ENCODE measurements at places on chromosomes 12 and 14.

DNA sequence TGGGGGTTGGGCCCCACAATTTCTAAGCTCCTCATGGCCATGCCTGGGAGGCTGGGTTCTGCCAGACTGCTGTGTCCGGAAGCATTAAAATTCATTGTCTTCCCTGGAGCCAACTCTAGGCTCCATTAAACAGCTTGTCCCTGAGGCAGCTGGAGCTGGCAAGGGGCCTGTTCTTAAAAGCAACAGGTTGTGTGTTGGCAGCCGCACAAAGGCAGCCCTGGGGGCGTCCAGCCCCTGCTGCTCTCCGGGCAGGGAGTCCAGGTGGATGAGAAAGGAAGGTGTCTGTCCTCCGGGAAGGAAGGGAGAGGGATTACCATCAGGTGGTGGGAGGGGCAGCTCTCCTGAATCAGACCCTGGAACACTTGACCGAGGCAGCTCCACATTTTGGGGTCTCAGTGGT is 98.9 kb downstream of the CHST11 start:
- DNase-seq = no peak

- DNase-seq = no peak
These were observed 422.4 kb downstream of the RAD51B start for GRCh38 chr14:68241862-68242487.

- no peak for DNase-seq
These were observed 97.6 kb upstream of the FOXN3 start for GRCh38 chr14:89514601-89515000.

- DNase-seq = no peak
These were observed 123.1 kb upstream of the RASSF8 start for GRCh38 chr12:25835385-25835784.

DNA sequence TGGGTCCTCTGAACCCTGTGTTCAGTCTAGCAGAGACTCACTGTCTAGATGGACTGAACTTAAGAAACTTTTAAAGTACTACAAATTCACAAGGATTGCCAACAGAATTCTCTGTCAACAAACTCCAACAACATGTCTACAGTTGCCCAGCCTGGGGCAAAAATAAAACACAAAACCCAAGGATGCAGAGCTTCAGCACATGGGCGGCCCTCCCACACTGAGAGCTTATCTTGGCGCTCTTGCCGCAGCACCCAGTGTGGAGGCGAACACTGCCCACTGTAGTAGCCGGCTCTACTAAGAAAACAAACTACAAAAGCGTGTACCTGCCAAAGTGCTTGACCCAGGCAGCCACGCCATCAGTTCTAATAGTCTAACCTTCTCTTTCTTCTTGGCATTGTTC is 66.7 kb downstream of the PTPN21 start:
- no peak for DNase-seq

DNA sequence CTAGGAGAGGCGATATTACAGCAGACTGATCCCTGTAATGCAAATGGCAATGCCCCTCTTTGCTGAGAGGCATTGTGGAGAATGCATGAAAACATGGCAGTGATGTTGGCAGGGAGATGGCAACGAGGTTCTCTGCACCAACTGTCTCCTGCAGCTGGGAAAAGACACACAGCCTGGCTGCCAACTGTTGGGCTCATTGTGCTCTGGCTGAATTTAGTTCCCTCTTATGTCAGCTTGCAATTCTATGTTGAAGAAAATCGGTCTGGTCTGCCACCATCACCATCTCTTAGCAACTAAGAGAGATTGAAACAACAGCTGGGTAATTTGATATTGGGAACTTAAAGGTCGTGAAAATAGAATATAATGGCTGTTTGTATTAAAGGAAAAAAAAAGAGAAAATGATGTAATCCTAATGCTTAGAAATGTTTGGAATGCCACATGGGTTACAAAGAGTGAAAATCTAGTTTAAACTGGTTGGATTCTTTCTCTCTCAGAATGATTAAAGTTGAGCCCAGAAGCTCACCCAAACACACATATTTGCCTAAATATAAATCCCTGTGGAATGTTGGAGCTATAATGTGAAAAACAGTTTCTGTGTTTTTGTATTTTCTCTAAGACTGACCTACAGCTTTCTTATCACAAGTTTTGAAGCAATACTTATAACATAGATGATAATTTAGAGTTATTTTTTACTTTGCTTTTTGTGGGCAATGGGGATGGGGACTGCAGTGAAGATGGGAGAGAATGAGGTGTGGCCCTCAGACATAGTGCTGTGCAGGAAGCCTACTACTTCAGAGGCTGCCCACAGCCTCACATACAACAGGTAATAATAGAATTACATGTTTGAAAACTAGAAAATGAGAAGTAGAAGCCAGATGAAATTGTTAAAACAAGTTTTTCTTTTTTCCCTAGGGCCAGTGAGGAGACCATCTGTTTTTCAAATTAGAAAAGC is 143.7 kb downstream of the AKAP6 start:
- no peak for DNase-seq

DNA sequence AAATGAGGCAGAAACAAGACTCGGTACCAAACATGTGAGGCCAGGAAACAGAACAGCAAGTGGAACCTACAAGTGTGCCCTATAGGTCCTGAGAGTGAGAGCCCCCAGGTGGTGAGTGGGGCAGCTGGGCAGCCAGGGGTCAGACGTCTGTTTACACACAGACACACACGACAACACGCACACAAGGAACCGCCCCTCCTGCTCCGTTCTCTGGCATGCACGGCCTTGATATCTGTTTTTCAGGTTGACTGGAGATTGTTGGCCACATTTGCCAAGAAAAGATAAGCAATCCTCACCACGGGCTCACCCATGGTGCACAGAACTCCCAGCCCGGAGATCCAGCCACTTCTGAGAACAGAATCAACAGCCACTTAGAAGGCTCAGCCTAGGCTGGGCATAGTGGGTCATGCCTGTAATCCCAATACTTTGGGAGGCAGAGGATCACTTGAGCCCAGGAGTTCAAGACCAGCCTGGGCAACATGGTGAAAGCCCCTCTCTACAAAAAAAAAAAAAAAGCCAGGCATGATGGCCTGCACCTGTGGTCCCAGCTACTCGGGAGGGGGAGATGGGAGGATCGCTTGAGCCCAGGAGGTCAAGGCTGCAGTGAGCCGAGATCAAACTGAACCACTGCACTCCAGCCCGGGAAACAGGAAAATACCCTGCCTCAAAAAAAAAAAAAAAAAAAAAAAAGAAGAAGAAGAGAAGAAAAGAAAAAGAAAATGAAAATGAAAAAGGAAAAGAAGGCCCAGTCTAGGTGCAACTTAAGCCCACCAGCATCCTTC is 19.4 kb upstream of the EIF5 start:
- DNase-seq = no peak

GRCh38 chr12:50400104-50400637 is 514 bp upstream of the LARP4 start:
- no peak for DNase-seq

- DNase-seq = no peak
These were observed 5.8 kb upstream of the ITFG2 start for GRCh38 chr12:2806700-2807099.

GRCh38 chr14:69170839-69171238 is 17.9 kb upstream of the DCAF5 start:
- DNase-seq = no peak

GRCh38 chr14:92259613-92260357 is 63.2 kb upstream of the SLC24A4 start:
- no peak for DNase-seq

DNA sequence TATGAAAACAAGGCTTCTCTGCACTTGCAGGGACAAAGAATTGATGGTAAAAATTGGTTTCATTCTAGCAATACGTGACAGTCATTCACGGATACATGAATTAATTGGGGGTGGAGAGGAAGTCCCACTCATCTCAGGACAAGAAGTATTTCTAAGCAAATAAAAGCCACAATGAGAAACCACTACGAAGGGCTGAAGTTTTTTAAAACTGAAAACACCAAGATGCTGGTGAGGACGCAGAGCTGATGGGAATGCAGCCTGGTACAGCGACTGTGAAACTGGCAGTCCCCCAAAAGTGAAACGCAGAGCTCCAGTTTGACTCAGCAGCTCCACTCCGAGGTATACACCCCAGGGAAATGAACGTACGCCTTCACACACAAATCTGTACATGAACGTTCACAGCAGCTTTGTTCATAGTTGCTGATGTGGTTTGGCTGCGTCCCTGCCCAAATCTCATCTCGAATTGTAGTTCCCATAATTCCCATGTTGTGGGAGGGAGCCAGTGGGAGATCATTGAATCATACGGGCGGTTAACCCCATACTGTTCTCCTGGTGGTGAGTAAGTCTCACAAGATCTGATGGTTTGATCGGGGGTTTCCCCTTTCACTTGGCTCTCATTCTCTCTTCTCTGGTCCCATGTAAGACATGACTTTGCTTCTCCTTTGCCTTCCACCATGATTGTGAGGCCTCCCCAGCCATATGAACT is 89.0 kb downstream of the SCARB1 start:
- no peak for DNase-seq

- no peak for DNase-seq
These were observed 152.6 kb downstream of the PRKCH start for GRCh38 chr14:61474015-61474414.

- DNase-seq = no peak
These were observed 693 bp upstream of the RIMKLB start for GRCh38 chr12:8697120-8697475.

DNA sequence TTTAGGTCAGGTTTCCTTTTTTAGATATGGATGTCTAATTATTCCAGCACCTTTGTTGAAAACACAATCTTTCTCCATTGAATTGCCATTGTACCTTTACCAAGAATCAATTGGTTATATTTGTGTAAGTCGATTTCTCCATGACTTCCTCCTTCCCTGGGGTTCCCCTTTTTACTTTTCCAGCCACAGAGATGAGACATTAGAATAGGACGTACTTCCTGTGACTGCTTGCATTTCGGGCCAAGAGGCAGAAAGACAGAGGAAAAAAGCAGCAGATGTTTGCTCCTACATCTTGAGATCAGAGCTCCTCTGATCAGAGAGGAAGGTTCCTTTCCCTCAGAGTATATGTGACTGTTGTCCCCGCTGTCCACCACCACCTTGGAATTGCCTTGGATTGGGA is 453.7 kb upstream of the RGS6 start:
- no peak for DNase-seq

DNA sequence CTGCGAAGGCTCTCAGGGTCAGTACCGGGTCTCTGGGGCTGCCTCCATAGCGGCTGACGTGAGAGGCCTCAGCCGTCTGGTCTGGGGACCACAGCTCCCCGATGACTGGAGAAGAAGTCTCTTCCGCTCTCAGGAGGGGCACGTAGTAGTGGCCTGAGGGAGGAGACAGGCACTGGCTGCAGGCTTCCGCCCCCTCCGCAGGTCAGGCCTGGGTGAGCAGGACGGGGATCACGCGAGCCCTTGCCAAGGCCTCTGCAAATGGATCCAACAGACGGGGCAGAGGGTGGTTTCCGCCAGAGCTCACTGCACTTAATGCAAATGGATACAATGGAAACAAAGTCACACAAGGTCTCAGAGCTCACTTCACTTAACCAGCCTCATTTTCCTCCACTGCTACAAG is 24.7 kb downstream of the ANKLE2 start:
- no peak for DNase-seq

DNA sequence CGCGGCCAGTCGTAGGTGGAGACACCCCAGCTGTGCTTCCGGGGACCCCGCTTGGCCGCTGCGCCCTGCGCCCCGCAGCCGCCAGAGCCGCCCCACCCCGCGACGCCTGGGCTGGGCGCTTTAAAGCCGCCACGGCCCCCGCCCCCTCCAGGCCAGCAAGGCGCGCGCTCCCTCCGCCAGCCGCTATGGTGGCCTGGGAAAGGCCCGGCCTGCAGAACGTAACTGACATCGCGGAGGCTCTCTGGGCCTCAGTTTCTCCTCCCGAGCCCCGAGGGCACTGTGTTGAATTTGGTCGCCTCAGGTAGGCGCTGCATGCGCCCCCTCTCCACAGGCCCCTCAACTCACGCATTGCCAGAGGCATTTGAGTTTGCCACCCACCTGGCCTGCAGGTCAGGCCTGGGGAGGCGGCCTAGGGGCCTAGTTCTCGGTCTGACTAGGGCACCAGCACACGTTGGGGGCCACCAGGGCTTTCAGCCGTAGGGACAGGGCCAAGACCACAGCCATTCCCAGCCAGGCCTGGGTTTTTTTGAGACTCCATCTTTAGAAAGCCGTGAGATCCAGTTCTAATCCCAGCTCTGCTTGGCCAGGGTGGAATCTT is at the start of gene NGB:
Gene NGB (minus strand): TSS at position 94 of the 598 bp plus-strand sequence. CDS start 269 bp downstream, outside the sequence.
- no peak for DNase-seq

DNA sequence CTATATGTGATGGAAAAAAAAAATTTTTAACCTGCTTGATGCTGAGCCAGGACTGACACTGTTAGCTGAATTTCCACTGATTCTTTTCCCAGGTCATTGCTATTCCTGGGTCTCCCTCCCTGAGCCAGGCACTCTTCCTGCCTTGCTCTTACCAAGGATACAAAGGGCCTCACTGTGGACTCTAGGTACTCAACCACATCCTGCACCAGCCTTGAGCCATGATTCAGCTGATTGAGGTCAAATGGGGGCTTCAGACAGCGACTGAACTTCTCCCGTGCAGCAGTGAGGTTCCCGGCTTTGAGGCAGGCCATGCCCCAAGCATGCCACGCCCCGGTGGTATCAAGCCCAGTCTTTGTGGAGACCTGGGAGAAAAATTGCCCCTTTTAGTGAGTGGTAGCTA is 54.3 kb downstream of the ZFYVE26 start:
- no peak for DNase-seq

- DNase-seq = no peak
These were observed 667.5 kb upstream of the TMEM132C start for GRCh38 chr12:127599436-127599835.

DNA sequence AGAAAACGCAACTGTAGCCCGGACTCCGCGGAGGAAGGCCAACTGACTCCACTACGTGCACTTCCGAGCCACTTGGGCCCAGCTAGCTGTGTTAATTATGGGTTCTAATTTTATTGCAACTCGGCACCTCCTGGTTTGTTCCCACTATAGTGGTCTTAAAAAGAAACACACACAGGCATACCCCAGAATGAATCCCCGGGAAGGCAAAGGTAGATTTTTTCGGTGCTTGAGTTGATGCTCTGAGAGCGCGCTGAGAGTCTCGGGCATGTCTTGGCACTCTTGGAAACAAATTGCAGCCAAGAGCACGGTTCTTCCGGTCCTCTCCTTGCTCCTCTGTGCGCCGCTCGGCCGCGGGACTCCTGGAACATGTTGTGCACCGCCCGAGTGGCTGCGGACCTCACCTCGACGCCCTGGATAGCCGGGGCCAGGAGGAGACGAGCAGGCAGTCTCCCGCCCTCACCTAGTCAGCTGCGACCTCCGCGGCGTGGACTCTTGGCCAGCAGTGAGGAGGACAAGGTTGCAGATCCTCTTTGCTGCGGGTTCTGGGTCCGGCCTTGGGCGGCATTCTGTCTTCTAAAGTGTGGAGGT is 6.8 kb upstream of the PAX9 start:
- DNase-seq = no peak

DNA sequence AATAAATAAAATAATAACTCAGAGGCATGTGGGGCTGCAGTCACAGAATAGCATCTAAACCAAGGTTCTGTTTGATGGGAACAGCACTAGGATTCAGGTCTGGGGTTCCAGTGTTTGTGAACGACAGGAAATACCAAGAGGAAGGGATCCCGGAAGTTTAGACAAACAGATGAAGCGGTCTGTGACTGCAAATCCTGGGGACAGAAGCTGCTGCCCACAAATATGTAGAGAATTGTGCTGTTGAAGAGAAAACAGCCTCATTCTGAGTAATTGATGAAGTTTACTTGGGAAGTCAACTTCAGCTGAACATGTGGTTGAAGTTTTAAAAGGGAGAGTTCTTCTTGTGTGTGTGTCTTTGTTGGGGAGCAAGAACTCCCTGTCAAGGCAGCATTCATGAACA is 98.4 kb upstream of the TBX5 start:
- DNase-seq = no peak
